Activated CD4-positive, alpha-beta memory T cell treated with anti-CD3 and anti-CD28 coated beads for 36 hours (primary cell): ENCODE measurements at places on chromosomes 16 and 17. TPM values are rescaled to one million over a fixed set of nuclear protein-coding genes. Genes with fewer than 3 reads are reported as not detected.

GRCh38 chr17:40491486-40491885 lies 9.9 kb downstream of the TNS4 start:
- no peak overlapping the region for H3K27ac ChIP-seq
- H3K4me1 ChIP-seq = peaks cover 39% of the 10 kb centered on the region
- DNase-seq = no peak

The C16orf96 gene
- total RNA-seq = 0.07 TPM

The SYNGR3 gene
- total RNA-seq = 12.4 TPM

The PRSS33 gene
- total RNA-seq = not detected

The SSTR5 gene
- total RNA-seq = not detected

The MT1H gene
- total RNA-seq = 0.70 TPM

- no peak overlapping the region for H3K4me3 ChIP-seq
- no peaks in the 10 kb centered on the region for H3K27me3 ChIP-seq
- H3K4me1 ChIP-seq = peaks cover 12% of the 10 kb centered on the region
- no peak for DNase-seq
- no peaks in the 10 kb centered on the region for H3K36me3 ChIP-seq
These were observed 5.8 kb upstream of the MED13 start for GRCh38 chr17:62070900-62071299.

- no peak for DNase-seq
- peaks cover 7% of the 10 kb centered on the region for H3K36me3 ChIP-seq
- no peaks in the 10 kb centered on the region for H3K27me3 ChIP-seq
- no peaks in the 10 kb centered on the region for H3K4me1 ChIP-seq
- no peak overlapping the region for H3K4me3 ChIP-seq
These were observed 87.5 kb upstream of the CLEC18A start for GRCh38 chr16:69863401-69864281.

The SNAI3 gene
- total RNA-seq = 5.5 TPM

DNA sequence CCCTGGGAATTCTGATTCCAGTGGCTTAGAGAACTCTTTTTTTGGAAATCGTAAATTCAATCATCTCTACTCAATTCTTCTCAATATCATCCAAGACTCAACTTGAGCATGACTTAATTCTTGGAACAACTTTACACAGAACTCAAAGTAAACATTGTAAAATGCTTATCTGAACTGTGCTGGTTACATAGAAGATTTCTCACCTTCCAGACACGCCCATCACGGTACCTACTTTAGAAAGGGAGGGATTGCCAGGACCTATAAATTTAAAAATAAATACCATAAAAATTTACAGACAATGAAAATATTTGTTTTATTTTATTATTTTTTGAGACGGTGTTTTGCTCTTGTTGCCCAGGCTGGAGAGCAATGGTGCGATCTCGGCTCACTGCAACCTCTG lies 26.5 kb downstream of the MAP1LC3B start:
- DNase-seq = no peak
- H3K4me3 ChIP-seq = no peak overlapping the region
- H3K36me3 ChIP-seq = peaks cover 15% of the 10 kb centered on the region
- H3K27ac ChIP-seq = no peak overlapping the region
- no peaks in the 10 kb centered on the region for H3K4me1 ChIP-seq
- no peaks in the 10 kb centered on the region for H3K27me3 ChIP-seq

The CTF1 gene
- total RNA-seq = 0.22 TPM

The DNAI2 gene
- 1.7 TPM for total RNA-seq

- peak overlapping the region; percentile 8 for H3K27ac ChIP-seq
- H3K27me3 ChIP-seq = no peaks in the 10 kb centered on the region
- H3K4me1 ChIP-seq = peaks cover 24% of the 10 kb centered on the region
- H3K4me3 ChIP-seq = no peak overlapping the region
These were observed 35.3 kb downstream of the SOCS3 start for GRCh38 chr17:78324391-78325075.

DNA sequence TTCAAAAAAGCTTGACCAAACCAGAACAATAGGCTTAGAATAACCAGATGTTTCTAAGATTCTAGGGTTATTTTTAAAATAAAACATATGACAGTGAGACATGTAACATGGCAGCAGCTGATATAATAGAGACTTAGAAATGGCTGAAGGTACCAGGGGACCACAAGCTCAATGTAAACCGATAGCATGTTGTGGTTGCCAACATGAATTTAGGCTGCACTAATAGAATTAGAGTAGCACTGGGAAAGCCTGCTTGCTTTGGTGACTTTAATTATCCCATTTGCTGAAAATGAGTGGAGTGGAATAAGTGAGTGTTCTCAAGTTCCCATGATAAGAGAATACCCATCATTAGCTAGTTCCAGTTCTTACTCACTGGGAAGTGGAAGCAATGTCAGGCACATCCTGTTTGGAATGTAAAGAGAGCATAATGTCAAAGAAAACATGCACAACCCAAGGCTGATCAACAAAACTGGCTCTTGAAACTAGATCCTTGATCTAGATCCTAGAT lies 621.2 kb upstream of the CDH5 start:
- no peaks in the 10 kb centered on the region for H3K27me3 ChIP-seq
- no peaks in the 10 kb centered on the region for H3K4me1 ChIP-seq
- H3K27ac ChIP-seq = no peak overlapping the region

The NECAB2 gene
- not detected for total RNA-seq

GRCh38 chr17:19744922-19745757 lies 3.0 kb downstream of the ALDH3A1 start:
- peaks cover 5% of the 10 kb centered on the region for H3K4me1 ChIP-seq
- H3K27me3 ChIP-seq = peaks cover 11% of the 10 kb centered on the region
- H3K27ac ChIP-seq = no peak overlapping the region
- peak overlapping the region; percentile 48 for H3K4me3 ChIP-seq
- DNase-seq = peak; percentile 93
- no peaks in the 10 kb centered on the region for H3K36me3 ChIP-seq

The SPATA32 gene
- total RNA-seq = 0.12 TPM

The LUC7L3 gene
- total RNA-seq = 120 TPM

The ORAI3 gene
- 9.7 TPM for total RNA-seq

The CRYBA1 gene
- not detected for total RNA-seq

DNA sequence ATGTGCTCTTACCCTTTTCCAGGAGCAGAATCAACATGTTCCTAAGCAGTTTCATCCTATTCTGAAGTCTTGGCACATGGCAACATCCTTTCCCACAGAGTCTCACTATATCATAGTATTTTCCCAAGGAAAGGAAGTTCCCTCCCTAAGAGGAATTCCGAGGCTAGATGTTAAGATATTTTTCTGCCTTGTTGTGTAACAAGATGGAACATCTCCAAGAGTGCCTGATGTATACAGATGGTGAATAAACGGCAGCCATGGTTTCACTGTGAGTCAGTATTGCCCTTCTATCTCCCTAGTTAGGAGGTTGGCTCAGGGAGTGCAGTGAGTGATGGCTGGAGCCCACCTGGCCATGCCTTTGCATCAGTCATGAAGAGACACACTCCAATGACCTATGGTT lies 48.2 kb downstream of the SPACA3 start:
- no peaks in the 10 kb centered on the region for H3K36me3 ChIP-seq
- no peaks in the 10 kb centered on the region for H3K4me1 ChIP-seq
- no peak for DNase-seq
- peaks cover 28% of the 10 kb centered on the region for H3K27me3 ChIP-seq

The CHST5 gene
- not detected for total RNA-seq

DNA sequence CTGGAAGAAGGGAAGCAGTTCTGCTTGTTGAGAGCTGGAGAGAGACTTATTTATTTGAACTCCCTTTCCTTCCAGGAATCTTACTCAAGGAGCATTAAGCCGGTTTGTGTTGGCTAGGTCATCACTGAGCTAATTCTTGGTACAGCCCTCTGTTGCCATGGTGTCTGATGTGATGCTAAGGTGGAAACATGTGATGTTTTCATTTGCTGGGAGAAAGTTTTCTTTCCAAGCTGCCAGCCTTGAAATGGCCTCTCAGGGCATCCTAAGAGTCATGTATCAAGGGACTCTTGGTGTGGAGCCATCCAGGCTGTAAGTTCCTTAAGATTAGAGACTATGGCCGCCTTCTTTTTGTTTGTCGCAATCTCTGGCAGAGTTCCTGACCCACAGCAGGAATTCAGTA lies 4.2 kb downstream of the PSKH1 start:
- H3K4me1 ChIP-seq = peaks cover 29% of the 10 kb centered on the region
- H3K27me3 ChIP-seq = no peaks in the 10 kb centered on the region

The PARD6A gene
- total RNA-seq = 11.2 TPM

DNA sequence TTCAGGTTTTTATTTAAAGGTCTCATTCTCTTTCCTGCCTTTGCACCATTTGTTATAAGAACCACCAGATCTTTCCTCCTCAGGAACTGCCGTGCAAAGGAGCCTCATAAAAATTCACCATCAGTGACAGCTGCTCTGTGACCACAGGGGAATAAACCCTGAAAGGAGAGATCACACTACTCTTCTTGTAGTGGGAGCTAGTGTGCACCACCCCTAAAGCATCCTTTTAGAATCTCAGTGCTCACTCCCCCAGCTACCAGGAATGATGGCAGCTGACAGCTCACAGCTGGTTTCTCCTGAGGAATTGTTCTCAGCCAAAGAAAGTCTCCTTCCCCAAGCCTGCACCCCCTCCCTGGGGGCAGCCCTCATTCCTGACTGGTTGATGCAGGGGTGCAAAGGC lies 18.7 kb downstream of the VAT1L start:
- no peaks in the 10 kb centered on the region for H3K4me1 ChIP-seq
- no peak overlapping the region for H3K4me3 ChIP-seq
- H3K36me3 ChIP-seq = no peaks in the 10 kb centered on the region
- H3K27ac ChIP-seq = no peak overlapping the region
- no peak for DNase-seq
- peaks cover 3% of the 10 kb centered on the region for H3K27me3 ChIP-seq

The WNT9B gene
- total RNA-seq = not detected

The IL34 gene
- not detected for total RNA-seq

The SEPTIN1 gene
- 202 TPM for total RNA-seq

DNA sequence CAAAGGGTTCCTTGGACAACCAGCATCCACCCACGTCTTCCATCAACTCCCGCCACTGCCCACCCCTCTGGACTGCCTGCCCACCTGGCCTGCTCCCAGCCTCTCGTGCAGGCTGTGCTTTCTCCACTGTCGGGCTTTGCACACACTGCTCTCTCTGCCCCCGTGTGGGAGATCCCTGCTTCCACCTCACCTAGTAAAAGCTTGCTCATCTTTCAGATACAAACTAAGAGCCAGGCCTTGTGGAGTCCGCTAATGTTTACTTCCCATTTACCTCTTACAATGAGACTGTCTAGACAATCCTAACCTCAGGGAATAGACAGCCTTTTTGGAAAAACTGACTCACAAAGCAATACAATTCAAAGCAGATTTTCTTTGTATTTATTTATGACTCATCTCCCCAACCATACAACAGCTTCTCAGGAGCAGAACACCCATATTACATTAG lies 67.6 kb downstream of the USP31 start:
- no peak overlapping the region for H3K27ac ChIP-seq
- peaks cover 4% of the 10 kb centered on the region for H3K4me1 ChIP-seq
- no peak overlapping the region for H3K4me3 ChIP-seq
- H3K36me3 ChIP-seq = peaks cover 44% of the 10 kb centered on the region
- DNase-seq = no peak
- H3K27me3 ChIP-seq = no peaks in the 10 kb centered on the region

- DNase-seq = no peak
- no peaks in the 10 kb centered on the region for H3K27me3 ChIP-seq
- H3K27ac ChIP-seq = no peak overlapping the region
These were observed 1.3 kb downstream of the TOM1L2 start for GRCh38 chr17:17970699-17971430.

- DNase-seq = no peak
- H3K4me3 ChIP-seq = no peak overlapping the region
- H3K27me3 ChIP-seq = no peaks in the 10 kb centered on the region
- H3K4me1 ChIP-seq = no peaks in the 10 kb centered on the region
- no peak overlapping the region for H3K27ac ChIP-seq
These were observed 147.8 kb upstream of the CA10 start for GRCh38 chr17:52306314-52306713.

The RSPRY1 gene
- 33.3 TPM for total RNA-seq

- H3K27me3 ChIP-seq = no peaks in the 10 kb centered on the region
- no peak for DNase-seq
- no peak overlapping the region for H3K4me3 ChIP-seq
- no peaks in the 10 kb centered on the region for H3K36me3 ChIP-seq
- H3K4me1 ChIP-seq = no peaks in the 10 kb centered on the region
These were observed 394.5 kb downstream of the GRIN2A start for GRCh38 chr16:9787717-9788116.

DNA sequence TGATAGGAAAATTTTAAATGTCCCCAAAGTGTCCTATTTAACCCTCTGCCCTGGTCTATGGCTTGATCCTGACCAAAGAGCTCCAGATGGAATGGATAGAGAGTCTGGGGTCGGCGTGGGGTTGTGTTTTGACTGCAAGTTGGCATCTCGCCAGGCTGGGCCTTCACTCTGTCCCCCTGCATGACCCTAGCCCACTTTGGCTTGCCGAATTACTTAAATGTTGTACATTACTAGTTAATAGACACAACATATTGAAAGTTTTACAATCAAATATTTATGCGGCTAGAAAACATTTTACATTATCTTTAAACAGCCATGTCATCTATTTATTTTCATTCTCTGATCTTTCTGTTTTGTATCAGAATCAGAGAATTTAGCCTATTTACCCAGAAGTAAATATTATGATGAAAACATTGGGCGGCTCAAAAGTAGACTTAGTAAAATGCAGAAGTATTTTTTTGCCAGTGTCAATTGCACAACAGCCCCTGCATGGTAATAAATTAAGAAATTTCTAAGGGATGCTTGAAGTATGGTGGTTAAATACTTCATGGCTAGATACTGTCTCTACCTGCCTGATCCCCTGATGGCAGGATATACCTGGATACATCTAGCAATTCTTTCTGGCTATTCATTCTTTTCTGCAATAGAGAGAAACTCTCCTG lies 18.8 kb upstream of the MYOCD start:
- no peak overlapping the region for H3K27ac ChIP-seq
- peaks cover 2% of the 10 kb centered on the region for H3K27me3 ChIP-seq
- no peaks in the 10 kb centered on the region for H3K4me1 ChIP-seq
- DNase-seq = no peak
- H3K4me3 ChIP-seq = no peak overlapping the region

DNA sequence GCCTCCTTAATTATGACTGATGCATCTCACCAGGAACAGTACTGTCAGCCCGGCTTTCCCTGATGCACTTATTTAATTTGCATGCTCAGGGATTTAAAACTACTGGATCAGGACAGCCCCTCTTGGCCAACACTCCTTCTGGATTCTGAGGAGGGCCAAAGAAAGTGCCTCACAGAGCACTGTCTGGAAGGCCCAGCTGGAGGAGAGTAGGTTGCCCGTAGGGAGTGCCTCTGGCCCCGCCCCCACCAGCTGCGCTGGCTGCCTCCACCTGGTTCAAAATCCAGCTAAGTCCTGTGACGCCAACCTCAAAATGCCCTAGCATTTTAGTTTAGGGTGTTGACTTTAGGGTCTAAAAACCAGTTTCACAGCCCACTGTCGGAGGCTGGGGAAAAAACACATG lies 49.4 kb upstream of the SREBF1 start:
- no peak overlapping the region for H3K27ac ChIP-seq
- H3K27me3 ChIP-seq = no peaks in the 10 kb centered on the region
- H3K4me1 ChIP-seq = no peaks in the 10 kb centered on the region
